ENCODE measurements at places on chromosomes 1 and 21.

DNA sequence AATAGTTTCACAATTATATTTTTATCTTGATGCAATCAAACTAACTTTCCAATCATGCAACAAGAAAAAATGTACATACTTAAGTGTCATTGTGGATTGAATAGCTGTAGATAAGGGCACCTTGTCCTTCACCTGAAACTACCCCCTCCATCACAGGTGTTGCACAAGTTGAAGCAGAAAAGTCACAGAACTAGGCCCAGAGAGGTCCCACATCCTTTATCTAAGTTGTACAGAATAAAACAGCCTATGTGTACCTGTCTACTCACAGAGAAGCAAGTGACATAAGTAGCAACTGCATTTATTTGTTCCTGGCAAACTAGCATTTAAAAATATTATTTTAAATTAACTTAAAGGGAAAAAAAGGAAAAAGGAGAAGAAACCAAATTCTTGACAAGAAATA, 256.8 kb downstream of the FAF1 start:
- DNase-seq = no peak

- DNase-seq = no peak
Measured at GRCh38 chr1:205013683-205014367, 29.2 kb upstream of the CNTN2 start.

DNA sequence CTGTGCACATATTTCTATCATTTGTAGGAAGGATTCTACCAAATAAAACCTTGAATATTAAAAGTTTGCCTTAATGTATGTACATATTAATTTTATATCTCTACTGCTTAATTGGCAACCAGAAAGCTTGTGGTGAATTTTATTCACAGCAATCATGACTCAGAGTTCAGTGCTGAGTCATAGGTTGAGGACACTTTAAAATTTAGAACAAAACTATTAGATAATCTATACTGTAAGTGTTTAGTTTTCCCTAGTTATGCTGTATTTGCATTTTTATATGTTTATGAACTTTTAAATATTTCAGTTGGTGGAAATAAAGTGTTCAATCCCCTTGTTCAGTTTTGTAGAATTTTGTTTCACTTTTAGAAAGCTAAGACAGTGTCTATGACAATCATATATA, 841.5 kb downstream of the KCNT2 start:
- DNase-seq = no peak

- DNase-seq = no peak
Measured at GRCh38 chr1:19525607-19526545, 40.5 kb upstream of the CAPZB start.

- DNase-seq = no peak
Measured at GRCh38 chr1:15640667-15641066, 23.4 kb downstream of the DDI2 start.

DNA sequence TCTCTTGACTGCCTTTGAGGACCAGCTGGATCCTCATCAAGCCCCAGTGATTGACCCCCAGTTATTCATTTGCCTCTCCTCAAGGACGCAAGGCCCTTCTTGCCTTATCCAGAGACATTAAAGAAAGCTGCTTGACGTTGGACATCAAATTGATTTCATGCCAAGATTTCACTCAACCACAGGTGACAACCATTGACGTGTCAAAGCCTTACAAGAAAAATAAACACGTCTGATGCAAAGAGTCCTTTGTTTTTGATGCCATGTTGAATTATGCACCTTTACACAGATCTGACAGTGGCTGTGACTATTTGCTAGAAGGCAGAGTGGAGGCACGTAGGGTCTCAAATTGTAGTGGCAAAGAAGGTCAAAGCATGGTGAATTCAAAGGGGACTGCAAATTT, 666.2 kb upstream of the CAMK1G start:
- no peak for DNase-seq

DNA sequence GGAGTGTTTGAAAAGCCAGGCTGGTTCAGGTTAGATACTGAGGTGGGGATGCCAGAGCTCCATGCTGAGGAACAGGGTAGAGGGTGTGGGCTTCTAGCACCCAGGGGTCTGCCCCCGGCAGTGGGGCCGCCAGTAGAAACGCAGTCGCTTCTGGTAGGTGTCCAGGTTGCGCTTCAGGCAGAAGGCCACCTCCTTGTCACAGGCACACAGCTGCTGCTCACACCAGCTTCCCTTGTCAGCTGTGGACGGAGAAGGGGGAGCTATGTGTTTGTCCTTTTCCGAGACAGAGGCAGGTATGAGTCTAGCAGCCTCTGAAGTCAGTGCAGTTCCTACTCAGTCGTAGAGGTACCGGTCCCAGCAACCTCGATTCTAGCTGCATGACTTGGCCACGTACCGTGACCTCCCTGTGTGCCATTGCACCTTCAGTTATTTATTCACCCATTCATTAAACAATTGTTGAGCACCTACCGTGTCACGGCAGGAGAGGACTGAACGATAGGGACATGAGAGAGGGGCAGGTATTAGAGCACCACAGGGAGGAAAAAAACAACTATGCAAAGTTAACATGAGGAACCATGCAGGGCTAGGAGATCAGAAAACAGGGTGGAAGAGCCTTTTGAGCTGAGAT, 5.2 kb downstream of the PLA2G2D start:
- no peak for DNase-seq

DNA sequence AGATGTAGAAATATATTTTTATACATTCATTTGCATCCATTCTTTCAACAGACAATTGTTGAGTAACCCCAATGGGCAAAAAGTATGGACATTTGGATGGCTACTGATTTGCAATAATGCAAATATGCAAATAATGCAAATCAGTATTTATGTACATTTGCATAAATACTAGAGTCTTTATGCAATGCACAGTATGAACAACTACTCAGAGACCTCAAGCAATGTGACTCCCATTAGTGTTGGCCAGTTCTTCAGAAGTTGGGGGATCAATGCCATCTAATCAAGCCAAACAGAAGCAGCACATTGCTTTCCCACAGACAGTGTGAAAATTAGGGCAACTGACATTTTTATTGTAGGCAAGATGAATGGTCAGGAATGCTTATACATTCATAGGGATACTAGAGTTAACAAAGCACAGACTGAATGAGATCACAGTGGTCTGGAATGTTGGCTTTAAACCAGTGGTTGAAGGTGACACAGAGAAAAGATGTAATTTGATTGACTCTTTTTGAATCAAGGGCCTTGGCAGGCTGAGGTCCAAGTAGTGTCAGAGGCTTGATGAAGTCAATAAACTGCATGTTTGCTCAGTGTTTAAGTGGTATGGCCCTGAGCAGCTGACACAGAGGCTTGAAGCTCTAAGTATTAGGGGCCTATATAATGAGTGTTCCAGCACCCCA, 256.6 kb downstream of the CTH start:
- DNase-seq = no peak

- no peak for DNase-seq
Measured at GRCh38 chr1:30264672-30265025, 458.7 kb downstream of the MATN1 start.

DNA sequence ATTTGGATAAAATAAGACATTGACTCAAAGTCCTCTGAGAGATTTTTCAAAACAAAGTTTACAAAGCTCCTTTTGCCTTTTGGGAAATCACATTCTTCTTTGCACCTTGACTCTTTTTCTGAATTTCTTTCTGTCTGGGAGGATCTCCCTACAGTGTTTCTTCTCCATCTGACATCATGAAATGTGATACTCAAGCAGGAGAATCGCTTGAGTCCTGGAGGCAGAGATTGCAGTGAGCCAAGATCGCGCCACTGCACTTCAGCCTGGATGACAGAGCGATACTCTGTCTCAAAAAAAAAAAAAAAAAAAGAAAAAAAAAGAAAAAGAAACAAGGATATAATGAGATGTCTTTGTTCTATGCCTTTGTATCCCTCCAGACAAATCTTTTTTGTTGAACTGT, 13.3 kb upstream of the GRIK1 start:
- no peak for DNase-seq

DNA sequence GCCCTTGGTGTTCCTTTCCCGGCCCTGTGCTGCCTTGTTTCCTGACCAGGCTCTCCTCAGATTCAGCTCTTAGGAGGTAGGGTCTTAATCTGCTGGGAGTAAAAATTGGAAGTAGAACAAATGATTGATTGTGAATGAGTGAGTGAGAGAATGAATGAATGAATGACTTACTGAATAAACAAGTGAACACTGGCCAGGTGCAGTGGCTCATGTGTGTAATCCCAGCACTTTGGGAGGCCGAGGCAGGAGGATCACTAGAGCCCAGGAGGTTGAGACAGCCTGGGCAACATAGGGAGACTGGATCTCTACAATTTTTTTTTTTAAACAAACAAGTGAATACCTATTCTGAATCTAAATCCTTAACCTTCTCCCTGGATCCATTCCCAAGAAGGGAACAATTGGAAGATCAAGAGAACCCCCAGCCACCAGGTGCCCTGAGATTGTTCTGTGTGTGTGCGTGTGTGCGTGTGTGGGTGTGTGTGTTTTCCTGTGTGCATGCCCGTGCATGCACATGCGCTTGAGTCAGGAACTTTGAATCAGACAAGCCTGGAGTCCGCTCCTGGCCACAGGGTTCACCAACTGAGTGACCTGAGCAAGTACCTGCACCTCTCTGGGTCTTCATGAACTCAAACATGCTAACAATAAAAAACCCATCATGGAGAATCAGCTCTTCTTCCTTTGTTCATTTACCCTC, 24.3 kb upstream of the CITED4 start:
- no peak for DNase-seq

Measured in WERI-Rb-1 (cell line).